ENCODE measurements at places on chromosomes 4 and X.
A peak's percentile ranks its signal among the peaks of the same experiment; 100 is the strongest.

GRCh38 chr4:85474356-85474755 lies 594 bp upstream of the ARHGAP24 start:
- DNase-seq: no peak

- DNase-seq: no peak
Measured at GRCh38 chrX:74515356-74515755, 94.1 kb downstream of the SLC16A2 start.

- no peak for DNase-seq
Measured at GRCh38 chrX:12411831-12412230, 273.6 kb downstream of the FRMPD4 start.

DNA sequence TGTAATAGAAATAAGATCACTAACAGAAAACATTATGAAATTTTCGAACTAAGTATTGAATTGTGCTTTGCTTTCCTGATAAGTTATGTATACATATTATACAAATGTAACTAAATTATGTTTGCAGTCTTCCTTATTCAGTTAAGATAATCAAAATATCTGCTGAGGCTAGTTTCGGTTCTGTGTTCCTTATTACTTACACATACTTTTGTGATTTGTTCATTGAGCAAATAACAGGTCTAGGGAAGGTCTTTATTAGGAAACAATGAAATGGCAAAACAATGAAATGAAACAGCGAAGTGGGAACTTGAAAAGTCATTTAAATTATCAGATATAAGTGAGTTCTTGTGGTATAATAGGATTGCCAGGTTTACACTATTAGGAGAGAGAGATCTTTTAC lies 352.4 kb downstream of the GRIA2 start:
- DNase-seq: no peak

GRCh38 chrX:16651391-16652024 lies 1.6 kb downstream of the S100G start:
- no peak for DNase-seq

DNA sequence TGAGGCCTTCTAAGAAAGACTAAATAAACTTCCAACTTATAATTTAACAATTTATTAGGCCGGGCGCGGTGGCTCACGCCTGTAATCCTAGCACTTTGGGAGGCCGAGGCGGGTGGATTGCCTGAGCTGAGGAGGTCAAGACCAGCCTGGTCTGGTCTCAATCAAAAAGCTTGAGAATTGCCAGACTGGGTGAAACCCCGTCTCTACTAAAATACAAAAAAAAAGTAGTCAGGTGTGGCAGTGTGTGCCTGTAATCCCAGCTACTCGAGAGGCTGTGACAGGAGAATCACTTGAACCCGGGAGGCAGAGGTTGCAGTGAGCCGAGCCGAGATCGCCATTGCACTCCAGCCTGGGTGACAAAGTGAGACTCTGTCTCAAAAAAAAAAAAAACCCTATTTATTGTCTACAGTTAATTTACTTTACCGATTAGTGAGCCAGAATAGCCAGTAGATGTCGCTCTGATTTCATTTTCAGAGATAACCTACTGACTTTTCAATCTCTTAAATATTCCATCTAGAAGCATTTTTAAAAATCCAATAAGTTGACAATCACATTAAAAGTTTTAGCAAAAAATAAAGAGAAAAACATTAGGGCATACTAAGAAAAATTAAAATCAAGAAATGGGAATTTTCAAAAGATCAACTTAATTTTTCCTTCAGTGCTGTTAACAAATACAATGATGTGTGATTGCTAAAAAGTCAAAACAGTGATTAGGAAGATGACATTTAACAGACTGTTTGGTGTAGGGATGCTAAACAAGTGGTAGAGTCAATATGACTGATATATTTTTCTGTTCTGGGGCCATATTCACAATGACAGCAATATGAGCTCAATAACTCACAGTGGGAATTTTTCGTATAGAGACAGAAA lies 4.3 kb upstream of the SHROOM3 start:
- peak; percentile 61 for DNase-seq

DNA sequence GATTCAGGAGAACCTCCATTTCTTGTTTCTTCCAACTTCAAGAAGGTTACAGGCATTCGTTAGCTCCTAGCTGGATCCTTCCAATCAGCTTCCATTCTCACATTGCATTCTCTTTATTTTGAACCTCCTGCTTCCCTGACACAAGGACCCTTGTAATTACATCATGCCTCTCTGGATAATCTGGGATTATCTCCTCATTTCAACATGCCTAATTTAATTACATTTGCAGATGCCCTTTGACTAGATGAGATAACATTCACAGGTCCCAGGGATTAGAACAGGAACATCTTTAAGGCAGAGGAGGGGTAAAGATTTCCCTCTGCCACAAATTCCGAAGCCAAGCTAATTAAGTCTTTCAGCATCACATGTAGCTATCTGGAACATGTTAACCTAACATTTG lies 753.8 kb upstream of the PCDH7 start:
- DNase-seq: no peak
